Smooth muscle cell of the coronary artery (primary cell): ENCODE measurements at places on chromosomes 1 and 21. TPM values are rescaled to one million over a fixed set of nuclear protein-coding genes. Genes with fewer than 3 reads are reported as not detected.

The LHX8 gene
- 0.59 TPM in 1 of 2 replicates, not detected in the other for total RNA-seq

The LCE2B gene
- total RNA-seq = not detected in 2 replicates

The FCRL2 gene
- total RNA-seq = not detected in 2 replicates

The PPIE gene
- 37.8 and 41.7 TPM in 2 replicates for total RNA-seq

The FCRL4 gene
- not detected in 2 replicates for total RNA-seq

The S100A7A gene
- total RNA-seq = not detected in 2 replicates

The PCP4L1 gene
- total RNA-seq = not detected in 2 replicates

The RNF207 gene
- total RNA-seq = 4.6 and 22.5 TPM in 2 replicates

The DNAJC6 gene
- total RNA-seq = 1.8 and 3.1 TPM in 2 replicates

The CTSE gene
- 0.15 TPM in 1 of 2 replicates, not detected in the other for total RNA-seq

The C1QA gene
- not detected in 2 replicates for total RNA-seq

The MTMR11 gene
- total RNA-seq = 2.7 and 4.2 TPM in 2 replicates

The KIAA1614 gene
- total RNA-seq = 4.7 and 6.6 TPM in 2 replicates

The RO60 gene
- total RNA-seq = 68.9 and 102 TPM in 2 replicates
